ENCODE measurements at places on chromosomes 13 and 19. TPM values are rescaled to one million over a fixed set of nuclear protein-coding genes. Genes with fewer than 3 reads are reported as not detected.

Gene PSG11
- total RNA-seq: 0.10 TPM

Gene ZNF235
- 10.4 TPM for total RNA-seq

Gene IGFL1
- 0.69 TPM for total RNA-seq

Gene CARM1
- total RNA-seq: 19.2 TPM

Gene VRK3
- total RNA-seq: 15.2 TPM

Gene ACP7
- total RNA-seq: 5.2 TPM

Gene NXNL1
- not detected for total RNA-seq

Gene SPTBN4
- total RNA-seq: 1.2 TPM

Gene VSTM1
- total RNA-seq: 1.7 TPM

Gene ZNF816
- total RNA-seq: 11.4 TPM

Gene ZNF540
- total RNA-seq: 2.4 TPM

Gene CCDC70
- total RNA-seq: not detected

DNA sequence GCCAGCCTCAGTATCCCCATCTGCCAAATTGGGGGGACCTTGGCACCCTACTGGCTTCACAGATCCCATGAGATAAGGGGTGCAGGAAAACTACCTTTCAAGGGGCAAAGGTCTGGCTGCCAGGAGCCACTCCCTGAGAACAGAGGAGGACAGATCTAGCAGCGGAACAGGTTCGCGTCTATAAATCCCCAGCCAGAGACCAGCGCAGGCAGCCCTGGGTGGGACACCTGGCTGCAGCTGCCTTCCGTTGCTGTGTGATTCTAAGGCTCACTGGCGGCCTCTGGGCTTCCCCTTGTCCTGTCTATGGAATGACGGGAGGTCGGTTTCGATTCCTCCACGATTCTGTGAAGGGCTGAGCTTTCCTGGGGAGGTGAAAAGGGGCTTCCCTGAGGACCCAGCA lies 7.3 kb downstream of the RELB start:
- DNase-seq: no peak

GRCh38 chr13:76461484-76461883 lies 424.7 kb downstream of the KCTD12 start:
- no peak for DNase-seq

GRCh38 chr19:48873476-48874302 lies 1.5 kb downstream of the PPP1R15A start:
- DNase-seq: peak; percentile 35

DNA sequence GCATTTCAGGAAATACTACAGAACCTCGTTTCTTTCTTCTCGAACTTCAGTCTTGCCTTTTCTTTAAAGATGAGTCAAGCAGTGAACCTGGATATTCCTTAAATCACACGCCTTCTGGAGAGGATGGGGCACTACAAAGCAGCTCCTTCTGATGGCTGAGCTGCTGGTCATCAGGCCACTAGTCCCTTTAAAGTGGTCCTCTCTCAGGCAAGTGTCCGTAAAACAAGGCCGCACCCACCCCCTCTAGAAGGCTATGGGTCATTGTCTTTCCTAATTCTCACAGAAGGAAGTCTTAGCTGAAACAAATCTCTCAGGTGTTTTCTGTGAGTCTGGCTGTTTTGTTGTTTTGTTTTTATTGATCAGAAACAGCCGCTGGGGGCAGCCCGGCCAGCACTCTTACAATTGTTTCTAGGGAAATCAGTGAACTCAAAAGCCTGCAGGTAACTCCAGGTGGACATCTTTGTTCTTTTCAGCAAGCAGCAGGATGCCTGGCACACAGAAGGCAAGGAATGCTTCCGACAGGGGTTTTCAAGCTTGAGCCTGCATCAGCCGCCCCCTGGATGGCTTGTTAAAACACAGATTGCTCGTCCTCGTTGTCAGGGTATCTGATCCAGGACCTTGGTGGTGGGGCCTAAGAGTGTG lies 45.4 kb downstream of the MBNL2 start:
- no peak for DNase-seq

- DNase-seq: no peak
Observed at GRCh38 chr13:51437550-51438127, 15.2 kb downstream of the INTS6 start.

DNA sequence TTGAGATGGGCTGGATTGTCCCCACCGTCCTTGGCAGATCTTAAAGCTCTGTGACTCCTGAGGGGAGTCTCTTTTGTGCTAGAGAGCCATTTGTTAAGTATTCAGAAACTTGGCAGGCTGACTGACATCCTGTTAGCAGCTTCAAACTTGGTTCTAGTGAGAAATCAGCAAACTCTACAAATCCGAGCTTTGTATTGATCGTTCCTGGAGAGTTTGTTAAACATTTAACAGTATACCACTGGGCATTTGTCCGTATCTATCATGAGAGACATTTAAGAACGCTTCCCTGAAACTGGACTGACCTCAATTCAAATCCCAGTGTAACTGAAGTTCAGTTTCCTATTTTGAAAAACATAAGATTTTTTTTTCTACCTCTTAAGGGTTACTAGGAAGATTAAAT lies 3.1 kb downstream of the ATP12A start:
- DNase-seq: no peak

DNA sequence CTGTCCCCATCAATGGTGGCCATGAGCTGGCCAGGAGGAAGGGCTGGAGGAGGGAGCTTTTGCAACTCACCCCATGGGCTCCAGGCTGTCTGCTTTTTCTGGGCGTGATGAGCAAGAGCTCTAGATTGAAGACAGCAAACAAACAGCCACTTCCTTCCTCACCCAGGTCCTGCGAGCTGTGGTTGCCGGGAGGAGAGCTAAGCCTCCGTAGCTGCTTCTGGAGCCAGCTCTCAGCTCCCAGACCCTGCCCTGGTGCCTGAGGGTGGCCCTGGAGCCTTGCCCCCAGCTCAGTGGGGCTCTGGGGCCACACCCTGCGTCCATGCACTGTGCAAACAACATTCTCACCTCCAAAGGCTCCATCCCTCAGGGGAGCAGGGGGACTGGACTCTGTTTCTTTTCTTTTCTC lies 6.2 kb downstream of the MYO1F start:
- DNase-seq: no peak

DNA sequence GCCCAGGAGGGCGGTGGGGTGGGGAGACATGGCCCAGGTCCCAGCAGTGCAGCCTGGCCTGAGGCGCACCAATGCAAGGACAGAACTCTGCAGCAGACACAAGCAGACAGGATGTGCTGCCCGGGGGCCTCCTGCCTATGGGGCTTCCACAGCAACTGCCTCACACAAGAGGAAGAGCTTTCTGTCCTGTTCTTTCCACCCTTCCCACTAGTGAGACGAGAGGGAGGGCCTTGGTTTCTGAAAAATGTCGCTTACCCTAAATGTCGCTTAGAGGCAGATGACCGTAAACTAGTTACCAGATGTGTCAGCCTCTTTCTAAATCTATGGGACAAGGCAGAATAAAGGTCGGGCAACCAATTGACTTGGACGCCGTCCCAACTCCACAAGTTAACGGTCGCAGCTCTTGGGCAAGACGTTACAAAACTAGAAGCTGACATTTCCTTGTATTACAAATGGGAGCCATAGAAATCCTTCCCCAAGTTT lies at the start of gene LAIR1:
Gene LAIR1 (minus strand): TSS at position 157 of the 483 bp plus-strand sequence. CDS start 127 bp downstream, at position 30.
- no peak for DNase-seq

GRCh38 chr13:72290962-72291681 lies 424.1 kb upstream of the DACH1 start:
- no peak for DNase-seq

GRCh38 chr13:30968846-30969245 lies 36.4 kb downstream of the TEX26 start:
- DNase-seq: no peak

DNA sequence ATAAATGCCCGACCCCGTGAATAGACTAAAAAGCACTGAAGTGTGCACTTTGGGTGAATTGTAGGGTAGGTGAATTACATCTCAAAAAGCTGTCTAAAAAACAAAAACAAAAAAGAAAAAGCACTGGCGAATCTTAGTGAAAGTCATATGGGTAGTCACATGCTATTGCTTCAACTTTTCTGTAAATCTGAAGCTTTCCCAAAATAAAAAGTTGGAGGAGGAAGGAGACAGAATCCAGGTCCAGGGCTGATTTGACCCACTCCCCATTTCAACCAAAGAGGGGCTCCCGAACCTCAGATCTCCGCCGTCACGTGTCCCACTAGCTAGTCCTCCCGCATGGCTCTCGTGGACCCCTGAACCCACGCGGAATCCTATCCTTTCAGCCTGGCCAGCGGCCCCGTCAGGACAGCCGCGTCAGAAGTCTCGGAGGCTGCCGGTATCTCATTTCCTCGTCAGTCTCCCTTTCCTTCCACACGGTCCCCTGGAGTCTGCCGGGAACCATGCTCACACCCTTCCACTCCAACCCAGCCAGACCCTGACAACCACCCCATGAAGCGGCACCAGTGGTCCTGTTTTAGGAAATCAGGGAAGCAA lies 6.1 kb downstream of the PPP1R12C start:
- DNase-seq: no peak

DNA sequence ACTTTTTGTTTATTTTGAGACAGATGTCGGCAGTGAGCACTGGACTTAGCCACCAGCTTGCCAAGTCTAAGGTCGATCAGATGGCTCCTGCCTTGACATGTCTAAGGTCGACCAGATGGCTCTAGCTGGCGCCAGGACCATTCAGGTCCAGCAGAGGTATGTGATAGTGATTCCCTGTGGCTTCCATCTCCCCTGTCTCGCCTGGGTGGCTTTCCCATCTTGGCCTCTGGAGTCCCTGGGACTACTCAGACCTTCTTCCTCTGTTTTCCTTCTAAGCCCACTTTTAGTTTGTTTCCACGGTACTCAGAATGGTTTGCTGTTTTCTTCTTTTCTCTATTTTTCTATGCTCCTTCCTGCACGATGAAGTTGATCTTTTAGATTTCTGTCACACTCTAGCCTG lies 1435.7 kb downstream of the UQCRFS1 start:
- no peak for DNase-seq

DNA sequence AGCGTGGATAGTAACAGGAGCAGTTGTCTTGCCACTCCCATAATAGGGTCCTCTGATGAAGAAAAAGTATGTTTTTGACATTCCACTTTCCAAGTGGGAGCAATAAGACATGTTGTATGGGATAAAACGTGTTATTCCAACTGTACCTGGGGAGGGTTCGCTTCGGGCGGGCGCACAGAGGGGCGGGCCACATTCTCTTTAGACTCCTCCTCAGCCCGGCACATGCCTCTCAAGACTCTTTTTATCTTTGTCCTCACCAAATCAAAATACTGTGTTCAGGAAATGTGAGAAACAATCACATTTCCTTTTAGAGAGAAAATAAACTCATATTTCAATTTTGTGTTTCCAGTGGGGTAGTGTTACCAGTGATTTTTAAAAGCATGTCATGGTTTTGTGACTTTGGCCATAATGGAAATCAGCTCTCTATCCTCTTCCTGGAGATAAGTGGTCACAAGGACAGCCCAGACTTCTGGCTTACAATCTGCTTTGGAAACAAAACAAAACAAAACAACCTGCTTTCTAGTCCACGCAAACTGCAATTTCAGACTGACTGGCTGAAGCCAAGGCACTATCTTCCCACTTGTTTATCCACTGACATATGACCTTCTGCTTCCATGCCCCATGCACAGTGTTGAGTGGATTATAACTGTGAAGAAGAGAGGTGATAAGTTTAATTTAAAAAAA lies 276.1 kb downstream of the NALCN start:
- DNase-seq: no peak

GRCh38 chr19:3065675-3066357 lies 3.5 kb upstream of the TLE5 start:
- no peak for DNase-seq

DNA sequence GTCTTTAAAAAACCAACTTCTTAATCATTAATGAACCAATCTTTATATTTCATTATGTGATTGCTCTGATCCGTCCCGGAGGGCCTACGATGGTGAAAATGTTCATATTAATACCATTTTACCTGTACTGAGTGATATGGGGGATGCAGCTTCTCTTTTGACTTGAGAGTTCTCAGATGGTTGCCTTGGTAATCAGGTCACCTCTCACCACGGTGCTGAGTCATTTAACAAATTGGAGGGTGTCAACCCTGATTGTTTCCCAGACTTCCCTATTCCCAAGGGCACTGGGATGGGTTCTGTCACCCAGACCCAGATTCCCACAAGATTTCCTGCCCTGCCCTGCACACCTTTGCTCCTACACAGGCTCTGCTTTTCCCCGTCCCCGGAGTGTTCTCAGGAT lies 128.5 kb upstream of the TMTC4 start:
- no peak for DNase-seq

DNA sequence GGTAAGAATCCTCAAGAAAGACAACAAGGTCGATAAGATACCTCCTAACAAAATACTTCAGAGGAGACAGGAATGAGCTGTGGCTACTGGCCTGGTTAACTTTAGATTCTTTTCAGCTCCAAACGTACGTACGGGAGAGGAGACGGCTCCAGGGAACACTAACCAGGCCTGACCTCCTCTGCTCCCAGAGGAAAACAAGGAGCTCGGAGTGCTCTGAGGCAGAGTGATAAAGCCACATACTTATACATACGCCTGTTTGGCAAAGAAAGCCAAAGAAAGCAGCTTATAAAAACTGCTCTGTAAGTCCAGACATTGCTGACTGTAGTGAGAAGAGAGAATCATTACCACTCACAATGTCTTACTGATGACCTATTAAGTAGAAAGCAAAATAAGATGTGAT lies 263.9 kb downstream of the MZT1 start:
- no peak for DNase-seq

GRCh38 chr13:62910541-62911060 lies 1495.0 kb upstream of the PCDH20 start:
- DNase-seq: peak; percentile 44

DNA sequence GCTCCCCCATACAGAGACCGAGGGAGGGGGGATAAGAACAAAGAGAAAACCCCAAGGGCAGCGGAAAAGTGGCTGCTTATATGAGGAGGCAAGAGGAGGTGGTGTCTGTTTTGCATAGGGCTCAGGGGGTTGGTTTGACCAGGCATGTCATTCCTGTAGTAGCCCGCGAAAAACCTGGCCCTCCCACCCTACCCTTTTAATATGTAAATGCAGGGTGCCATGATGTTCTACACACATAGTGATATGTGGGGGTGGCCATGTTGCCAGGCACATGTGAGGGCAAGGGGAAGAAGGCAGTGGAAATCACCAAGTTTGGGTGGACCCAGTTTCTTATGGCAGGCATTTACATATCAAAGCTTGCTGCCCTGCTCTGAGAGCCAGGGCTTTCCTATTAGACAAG lies 203.5 kb upstream of the UBL3 start:
- DNase-seq: no peak

- DNase-seq: no peak
Observed at GRCh38 chr13:50513300-50513877, 330.1 kb downstream of the DLEU7 start.

- no peak for DNase-seq
Observed at GRCh38 chr13:99143904-99144303, 56.8 kb upstream of the UBAC2 start.

DNA sequence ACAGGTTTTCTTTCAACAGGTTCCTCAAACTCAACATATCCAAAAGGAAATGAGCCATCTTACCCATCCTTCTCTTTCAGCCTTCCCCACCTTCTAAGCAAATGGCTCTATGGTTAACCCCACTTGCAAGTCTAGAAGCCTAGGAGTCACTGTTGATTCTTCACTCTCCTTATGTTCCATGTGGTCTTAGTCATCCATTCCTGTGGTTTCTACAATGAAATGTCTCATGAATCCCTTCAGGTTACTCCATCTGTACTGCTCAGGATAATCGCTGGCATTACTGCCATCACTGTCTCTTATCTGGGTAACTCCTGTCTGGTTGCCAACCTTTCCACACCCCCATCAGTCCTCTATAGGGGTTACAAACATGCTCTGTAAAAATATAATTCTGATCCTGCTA lies 381.3 kb downstream of the ENOX1 start:
- DNase-seq: no peak
